GF-D8 (cell line): ENCODE measurements at places on chromosomes 4 and X.

- no peak for DNase-seq
These were observed 76.2 kb upstream of the PAQR3 start for GRCh38 chr4:79015411-79015810.

DNA sequence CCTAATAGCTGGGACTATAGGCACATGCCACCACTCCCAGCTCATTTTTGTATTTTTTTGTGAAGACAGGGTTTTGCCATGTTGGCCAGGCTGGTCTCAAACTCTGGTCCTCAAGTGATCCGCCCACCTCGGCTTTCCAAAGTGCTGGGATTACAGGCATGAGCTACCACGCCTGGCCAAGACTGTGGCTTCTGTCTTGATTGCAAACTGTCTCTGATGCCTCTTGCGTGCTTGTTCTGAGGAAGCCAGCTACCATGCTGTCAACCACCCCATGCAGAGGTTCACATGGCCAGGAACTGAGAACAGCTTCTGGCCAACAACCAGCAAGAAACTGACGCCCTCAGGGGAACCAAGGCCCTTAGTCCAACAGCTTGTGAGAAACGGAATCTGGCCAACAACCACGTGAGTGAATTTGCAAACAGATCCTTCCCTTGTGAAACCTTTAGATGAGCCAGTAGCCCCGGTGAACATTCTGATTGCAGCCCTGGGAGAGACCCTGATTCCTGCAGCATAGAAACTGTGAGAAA lies 71.2 kb downstream of the SUPT20HL2 start:
- no peak for DNase-seq

DNA sequence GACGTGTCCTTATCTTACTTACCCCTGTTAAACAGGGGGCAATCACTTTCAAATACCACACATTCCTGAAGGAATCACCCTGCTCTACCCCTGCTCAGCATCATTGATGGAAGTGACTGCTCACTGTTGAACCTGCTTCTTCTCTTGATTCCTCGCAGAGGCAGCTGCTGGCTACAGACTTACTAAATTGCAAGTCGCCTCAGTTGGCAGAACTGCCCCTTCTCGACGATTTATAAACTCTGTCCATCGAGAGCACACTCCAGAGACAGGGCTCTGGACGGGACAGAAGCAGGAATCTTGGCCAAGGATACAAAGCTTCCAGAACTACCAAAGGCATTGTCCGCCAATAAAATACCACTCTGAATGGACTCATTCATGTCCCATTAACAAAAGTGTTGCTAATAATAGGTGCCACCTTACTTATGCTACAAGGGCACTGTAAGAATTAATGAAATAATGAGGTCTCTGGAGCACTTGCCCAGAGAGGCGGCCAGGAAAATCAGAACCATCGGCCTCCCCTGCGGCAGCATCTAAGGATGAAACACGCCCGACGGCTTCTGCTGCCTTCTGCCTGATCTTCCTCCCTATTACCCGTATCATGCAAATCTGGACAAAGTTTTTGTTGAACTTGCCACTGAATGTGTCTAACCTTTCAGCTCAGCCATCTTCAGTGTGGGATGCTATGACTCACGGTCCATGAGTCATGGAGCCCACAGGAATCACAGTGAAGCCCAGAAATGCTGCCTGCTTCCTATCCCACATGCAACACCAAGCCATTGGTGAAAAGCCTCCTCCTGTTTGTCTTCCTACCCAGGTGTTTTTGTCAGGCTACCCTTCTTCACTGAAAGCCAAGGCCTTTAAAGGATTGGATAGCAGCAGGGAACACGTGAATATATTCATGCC lies 164.9 kb downstream of the MAML3 start:
- DNase-seq: no peak

- DNase-seq: no peak
These were observed 17.0 kb upstream of the PAPSS1 start for GRCh38 chr4:107736924-107737448.

DNA sequence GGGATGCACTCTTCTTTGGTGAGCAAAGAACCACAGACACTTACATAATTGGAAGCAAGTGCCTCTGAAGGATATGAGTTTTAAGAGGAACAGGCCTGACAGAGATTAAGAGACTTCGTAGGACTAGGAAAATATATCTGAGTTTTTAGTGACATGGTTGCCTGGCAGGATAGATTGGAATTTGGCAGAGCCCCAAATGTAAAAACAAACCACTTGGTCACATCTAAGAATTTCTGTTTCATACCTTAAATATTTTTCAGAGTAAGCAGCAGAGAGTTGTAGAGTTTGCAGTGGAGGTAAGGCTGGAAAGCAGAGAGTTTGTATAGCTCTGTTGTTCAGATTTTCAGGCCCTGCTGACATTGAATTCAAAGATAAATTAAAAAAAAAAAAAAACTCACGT lies 150.1 kb upstream of the MAGEB2 start:
- DNase-seq: no peak

DNA sequence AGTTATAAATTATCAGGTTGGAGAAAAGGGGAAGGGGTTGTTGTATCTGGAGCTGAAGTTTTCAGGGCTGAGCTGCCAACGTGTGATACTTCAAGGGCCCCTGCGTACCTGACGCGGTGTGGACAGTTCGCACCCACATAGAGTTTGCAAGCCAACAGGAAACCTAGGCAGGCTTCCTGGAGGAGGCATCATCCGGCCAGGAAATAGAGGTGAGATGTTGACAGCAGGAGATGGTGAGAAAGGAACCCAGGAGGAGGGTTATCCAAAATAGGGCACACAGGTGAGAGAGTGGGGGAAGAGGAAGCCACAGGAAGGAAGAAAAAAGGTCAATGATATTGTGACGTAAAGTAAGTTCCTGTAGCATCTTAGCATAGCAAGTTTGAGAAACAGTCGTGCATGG lies 127.2 kb downstream of the DHRSX start:
- no peak for DNase-seq

DNA sequence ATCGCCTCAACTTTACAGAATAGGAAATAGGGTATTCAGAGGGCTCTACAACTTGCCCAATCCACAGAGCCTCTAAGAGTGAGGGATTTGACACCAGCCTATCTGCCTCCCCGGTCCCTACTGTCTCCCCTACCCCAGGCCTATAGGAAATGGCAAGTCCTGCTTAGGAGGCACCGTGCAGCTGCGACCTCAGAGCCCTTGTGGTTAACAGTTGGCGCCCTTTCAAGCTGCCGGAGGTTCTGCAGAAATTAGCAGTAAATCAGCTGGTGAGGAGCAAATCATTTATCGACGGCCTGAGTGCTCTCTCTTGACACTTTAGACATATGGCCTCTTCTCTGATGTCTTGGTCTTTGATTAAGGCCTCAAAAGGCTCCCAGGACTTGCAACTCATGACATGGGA lies 96.9 kb downstream of the CLNK start:
- DNase-seq: no peak

DNA sequence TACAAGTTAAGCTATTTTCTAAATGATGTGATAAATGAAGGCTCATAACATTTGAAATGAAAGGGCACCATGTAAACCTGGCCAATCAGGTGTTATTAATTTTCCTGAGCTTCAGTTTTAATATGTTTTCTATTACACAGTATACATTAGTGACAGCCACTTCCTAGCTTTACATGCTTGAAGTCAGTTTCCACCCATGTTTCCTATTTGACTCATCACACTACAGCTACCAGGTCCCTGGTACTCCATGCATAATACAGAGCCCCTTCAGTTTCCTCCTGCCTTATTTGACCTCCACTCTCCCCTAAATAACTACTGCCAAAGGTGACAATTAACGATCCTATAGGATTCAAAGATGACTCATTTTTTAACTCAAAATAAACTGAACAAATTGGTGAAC lies 18.3 kb downstream of the ZNF518B start:
- no peak for DNase-seq

DNA sequence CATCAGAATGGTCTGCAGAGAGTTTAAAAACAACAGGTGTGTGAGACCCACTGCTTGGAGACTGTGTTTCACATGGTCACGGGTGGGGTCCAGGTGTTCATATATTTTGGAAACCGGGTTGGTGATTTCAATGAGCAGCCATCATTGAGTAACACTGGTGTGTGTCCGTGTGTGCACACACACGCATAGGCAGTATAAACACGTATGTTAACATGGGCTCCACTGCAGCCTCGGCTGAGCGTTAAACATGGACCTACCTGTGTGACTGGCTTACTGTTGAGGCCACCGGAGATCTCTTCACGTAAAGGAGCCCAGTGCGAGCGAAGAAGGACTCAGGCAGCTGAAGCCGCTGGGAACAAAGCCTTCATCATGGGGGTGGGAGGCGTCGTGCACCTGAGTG lies 56.9 kb upstream of the TLR3 start:
- DNase-seq: no peak

DNA sequence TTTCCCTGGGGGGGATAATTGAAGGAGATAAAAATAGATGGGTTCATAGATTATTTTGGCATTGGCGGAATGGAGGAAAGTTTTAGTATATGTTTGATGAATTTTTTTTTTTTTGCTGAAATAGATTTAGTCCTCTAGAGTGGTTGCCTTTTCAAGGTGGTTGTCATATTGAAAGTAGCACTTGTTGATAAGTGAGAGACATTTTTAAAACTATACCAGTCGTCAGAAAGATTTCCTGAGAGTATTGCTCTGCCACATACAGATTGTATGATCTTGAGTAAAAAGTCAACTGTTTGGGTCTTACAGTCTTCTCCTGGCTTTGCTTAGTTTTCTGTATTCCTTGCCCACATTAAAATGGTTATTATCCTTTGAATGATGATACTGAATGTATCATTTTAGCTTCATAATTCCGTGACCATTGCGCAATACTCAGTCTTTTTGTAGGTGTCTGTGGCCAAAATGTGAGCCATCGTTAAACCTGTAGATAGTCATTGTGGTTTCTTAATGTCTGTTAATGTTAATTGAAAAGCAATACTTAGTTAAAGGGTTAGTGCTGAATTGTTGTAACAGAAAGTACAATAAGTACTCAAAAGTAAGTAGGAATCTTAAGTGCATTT lies 7.1 kb downstream of the SMARCAD1 start:
- DNase-seq: no peak

DNA sequence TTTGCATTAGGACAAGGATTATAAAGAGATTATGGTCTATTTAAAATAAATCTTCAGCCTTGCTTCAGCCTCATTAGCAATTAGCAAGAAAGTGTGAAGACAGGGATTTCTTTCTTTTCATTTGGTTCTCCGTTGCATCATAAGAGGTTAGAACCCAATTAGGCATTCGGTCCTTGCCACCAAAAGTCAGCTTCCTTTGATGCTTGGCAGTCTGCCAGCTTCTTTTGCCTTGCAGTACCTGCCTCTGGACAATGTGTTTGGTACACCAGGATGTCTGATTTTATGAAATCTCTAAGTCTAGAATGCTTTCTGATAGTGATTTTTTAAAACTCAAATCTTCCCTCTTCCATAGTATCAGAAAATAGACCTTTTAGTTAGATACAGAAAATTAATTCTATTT lies 12.4 kb downstream of the SMIM20 start:
- no peak for DNase-seq

DNA sequence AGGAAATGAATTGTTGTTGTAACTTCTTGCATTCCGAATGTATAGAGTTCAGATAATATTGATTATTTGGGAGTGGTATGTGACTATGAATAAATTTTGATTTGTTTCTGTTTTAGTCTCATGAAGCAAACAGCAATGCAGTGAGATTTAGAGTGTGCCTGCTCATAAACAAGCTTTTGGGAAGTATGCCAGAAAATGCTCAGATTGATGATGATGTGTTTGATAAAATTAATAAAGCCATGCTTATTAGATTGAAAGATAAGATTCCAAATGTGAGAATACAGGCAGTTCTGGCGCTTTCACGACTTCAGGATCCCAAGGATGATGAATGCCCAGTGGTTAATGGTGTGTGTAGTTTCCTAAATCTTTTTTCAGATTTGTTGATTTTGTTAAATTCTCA lies 2.0 kb downstream of the NCAPG start:
- no peak for DNase-seq

- DNase-seq: no peak
These were observed 21.3 kb downstream of the ALPK1 start for GRCh38 chr4:112318239-112319142.

GRCh38 chrX:55357236-55357635 lies 92.5 kb upstream of the PAGE3 start:
- DNase-seq: no peak

- no peak for DNase-seq
These were observed 28.7 kb downstream of the STAG2 start for GRCh38 chrX:123990169-123990568.

DNA sequence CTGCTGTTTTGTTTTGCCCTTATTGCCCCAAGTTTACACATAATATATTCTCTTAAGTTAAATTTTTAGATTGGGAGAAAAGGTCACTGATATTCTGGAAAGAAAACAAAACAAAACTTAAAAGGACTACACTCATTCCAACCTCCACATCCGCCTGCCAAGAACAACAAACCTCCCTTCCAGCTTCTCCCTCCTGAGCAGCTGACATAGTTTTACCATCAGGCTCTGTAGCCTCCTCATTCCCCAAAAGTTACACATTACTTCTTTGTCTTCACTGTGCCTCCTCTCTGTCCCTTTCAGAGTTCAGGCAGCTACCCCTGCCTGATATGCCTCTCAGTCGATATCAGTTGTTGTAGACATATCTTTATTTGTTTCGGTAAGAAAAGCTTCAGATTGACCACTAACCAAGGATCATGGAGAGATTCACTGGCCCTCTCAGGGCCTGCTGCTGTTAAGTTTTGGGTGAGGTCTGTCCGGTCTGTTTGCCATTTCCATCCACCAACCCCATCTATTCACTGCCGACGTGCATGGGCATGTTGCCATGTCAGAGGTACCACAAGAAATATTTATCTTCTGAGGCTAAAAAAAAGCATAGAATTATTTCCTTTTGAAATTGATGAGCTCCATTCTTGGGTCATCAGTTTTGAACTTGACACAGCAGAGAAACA lies 164.1 kb downstream of the GASK1B start:
- no peak for DNase-seq

DNA sequence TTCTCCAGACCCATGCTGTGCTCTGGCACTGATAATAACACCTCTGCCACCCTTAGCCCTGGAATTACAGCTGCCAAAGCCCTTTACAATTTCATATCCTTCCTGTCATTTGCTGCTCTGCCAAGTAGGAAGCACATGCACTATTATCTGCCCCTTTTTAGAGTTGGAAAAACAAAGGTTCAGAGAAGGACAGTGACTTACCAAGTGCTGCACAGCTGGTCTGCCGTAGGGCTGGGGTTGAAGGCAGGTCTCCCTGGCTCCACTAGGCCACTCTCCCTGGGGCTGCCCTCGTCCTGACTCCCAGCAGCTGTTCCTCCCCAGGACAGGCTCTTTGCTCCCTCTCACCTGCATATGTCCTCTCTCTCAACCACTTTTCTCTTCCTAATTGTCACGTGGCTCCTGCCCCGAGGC lies 73.4 kb downstream of the ANAPC4 start:
- no peak for DNase-seq

GRCh38 chr4:94668724-94669123 lies 89.0 kb upstream of the BMPR1B start:
- DNase-seq: no peak

DNA sequence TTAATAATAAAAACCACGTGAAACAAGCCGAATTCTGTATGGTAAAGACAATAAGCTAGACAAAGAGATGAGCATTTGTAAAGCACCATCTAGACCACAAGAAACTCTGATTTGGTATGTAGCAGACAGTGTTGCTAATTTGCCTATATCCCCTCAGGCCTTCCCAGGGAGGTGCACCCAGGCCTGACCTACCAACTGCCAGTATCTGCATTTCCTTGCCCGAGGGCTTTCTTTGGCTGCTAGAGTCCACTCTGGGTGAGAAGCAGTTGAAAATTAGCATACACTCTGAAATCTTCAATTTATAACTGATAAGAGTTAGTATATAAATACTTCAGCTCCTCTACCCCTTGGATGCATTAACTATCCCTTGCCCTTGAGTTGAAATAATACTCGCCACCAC lies 37.4 kb upstream of the IL1RAPL1 start:
- no peak for DNase-seq
